ENCODE measurements at places on chromosomes 2 and 18.

DNA sequence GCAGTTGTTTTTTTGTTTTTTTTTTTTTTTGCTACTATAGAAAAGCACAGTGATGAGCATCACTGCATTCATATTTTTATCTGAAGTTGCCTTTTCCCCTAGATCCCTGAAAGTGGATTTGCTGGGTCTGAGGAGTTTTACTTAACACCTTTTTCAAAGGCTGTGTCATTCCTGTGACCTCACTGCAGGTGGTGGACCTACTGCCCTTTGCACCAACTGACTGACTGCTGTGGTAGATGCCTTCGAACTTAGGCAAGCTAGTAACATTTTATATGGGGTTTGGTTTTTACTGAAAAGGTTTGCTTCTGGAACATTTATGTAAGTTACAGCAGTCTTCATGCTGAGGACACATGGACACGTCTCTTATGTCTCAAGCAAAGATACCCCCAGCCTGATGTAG is 36.2 kb downstream of the SPTBN1 start:
- no peak for DNase-seq

GRCh38 chr2:101893681-101894381 is 97.9 kb upstream of the IL1R2 start:
- DNase-seq: no peak

- no peak for DNase-seq
Observed at GRCh38 chr2:10296142-10296541, 6.6 kb upstream of the HPCAL1 start.

DNA sequence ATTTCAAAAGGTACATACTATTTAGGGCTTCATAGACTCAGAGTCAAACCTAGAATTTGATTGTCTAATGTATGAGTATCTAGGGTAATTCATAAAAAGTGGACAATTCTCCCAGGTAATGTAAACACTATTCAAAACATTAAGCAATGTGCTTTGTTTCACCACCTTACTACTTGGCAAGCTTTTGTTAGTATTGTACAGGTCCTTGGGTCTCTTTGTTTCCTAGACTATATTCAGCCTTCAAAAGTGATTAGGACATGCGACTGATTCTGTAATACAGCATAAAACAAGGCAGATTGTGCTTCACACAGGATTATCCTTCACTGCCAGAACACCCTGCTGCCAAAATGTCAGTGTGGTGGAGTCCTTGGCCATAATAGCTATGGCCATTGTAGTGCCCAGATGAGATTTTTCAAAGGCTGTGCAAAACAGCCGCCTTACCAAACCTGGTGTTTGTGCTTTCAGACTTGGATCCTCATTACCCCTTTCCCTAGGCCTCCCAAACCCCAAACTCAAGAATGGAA is 90.1 kb upstream of the CAVIN2 start:
- DNase-seq: no peak

GRCh38 chr2:1602278-1603010 is 141.9 kb downstream of the PXDN start:
- DNase-seq: no peak

DNA sequence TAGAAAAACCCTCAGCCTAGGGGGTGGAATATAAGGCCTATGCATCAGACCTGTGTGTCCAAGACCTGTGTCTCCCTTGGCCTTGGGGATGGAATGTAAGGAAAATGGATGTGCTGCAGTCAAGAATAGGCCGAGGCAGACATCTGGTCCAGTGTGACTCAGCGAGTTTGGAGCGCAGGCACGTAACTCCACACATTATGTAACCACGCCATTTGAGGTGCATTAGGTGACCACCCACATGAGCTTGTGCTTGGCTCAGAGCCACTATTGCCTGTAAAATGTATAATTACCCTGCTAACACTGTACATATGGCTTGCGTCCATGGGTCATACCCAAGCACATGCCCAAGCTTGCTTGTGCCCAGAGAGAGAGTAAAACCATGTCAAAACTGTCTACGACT is 580.9 kb upstream of the HNMT start:
- no peak for DNase-seq

- DNase-seq: no peak
Observed at GRCh38 chr2:97953853-97954252, 41.9 kb downstream of the TMEM131 start.

All from AG09319 (cell line).